ENCODE measurements at places on chromosomes 4 and X.

DNA sequence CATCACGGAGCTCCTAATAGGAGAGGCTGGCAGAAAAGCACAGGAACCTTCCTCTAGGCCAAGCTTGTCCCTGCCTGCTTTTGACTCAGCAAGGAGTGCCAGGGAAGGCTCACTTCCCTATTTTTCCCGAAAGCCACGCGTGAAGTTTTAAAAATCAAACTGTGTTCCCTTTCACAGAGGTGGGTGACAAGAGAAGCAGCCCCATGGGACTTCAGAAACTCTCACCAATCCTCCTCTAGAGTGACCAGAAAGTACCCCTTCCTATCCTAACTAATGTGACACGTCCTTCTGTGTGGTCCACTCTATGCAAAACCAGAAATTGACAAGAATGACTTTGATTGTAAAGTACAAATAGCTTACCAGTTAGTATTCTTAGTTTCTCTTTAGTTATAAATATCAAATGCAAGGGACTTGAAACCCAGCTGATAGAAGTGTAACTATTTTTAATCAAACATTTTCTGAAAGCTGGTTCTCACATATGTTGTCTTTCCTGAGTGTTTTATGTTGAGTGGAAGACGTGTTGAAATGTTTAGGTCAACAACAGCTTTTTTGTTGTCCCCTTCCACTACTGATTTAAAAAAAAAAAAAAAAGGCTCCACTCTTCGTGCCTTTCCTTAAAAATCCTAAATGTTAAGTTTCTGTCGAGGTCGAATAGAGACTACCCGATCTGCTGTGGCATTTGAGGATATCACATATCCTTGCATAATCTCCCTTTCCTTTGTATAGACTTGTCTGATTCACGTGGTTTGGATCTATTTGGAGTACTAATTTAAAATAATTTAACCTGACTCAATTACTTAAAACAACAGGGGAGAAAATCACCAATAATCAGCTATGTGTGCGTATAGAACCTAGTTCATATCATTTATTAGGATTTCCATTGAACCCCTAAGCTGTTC is 42.1 kb downstream of the NFKB1 start:
- DNase-seq = no peak

GRCh38 chrX:118566359-118566758 is 70.7 kb downstream of the DOCK11 start:
- DNase-seq = no peak

GRCh38 chr4:88144866-88145300 is 13.6 kb downstream of the ABCG2 start:
- DNase-seq = no peak

DNA sequence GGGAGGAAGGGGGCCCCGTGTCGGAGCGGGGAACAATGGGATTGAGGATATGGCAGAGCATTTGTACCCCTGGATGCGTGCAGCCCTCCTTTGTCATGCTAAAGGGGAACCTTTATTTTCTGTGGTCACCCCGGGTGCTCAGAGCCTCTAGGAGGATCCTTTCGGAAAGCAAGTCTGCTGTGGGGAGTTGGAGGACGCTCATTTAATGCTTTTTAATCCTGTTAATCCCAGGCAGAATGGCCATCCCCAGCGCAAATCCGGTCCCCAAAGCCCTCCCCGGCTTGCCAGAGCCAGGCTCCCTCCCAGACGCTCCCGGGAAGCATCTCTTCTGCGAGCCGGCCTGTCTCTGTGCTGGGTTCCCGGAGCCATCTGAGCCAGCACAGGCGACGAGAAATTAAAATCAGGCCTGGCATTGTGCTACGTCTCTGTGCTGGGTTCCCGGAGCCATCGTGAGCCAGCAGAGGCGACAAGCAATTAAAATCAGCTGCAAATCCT is 113.2 kb upstream of the PPP2R3B start:
- DNase-seq = no peak

- no peak for DNase-seq
Measured at GRCh38 chr4:41678951-41679350, 69.6 kb downstream of the PHOX2B start.

DNA sequence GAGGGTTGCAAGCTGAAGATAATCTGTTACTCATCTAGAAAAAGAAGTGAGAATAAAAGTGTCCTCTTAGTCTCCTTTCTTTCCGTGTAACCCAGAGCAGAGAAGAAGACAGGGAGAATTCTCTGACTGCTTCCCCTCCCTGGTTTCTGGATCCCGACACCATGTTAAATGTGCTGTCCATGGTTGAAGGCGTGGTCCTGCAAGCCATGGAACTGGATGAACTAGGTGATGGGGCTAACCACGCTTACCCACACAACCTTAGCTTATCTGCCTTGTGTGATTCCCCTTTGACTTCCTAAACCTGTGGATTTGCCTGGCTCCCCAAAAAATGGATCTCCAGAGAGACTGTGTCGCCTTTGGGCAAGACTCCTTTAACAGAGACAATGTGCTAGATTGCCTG is 907.6 kb downstream of the FSTL5 start:
- DNase-seq = peak; percentile 6

All from dermis blood vessel endothelial cell (primary cell).